BJ (cell line): ENCODE measurements at places on chromosomes 12 and 14.

GRCh38 chr12:93173178-93173957 is 204.4 kb upstream of the NUDT4 start:
- DNase-seq: no peak

DNA sequence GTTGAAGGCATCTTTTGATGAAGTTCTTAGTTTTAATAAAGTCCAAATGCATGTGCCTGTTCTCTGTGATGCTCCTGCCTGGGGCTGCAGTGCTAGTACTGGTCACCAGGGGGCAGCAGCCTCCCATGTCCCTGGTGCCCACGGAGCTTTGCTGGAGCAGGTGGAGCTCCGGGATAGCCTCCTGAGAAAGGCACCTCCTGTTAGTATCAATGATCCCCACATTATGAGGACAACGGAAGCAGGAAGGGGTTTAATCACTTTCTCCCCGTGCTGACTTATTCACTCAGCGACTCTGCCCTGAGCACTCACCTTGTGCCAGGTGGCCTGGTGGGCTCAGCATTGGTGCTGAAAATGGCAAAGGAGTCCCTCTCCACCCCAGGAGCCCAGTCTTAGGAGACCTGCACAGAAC is 123.0 kb upstream of the PZP start:
- DNase-seq: no peak

DNA sequence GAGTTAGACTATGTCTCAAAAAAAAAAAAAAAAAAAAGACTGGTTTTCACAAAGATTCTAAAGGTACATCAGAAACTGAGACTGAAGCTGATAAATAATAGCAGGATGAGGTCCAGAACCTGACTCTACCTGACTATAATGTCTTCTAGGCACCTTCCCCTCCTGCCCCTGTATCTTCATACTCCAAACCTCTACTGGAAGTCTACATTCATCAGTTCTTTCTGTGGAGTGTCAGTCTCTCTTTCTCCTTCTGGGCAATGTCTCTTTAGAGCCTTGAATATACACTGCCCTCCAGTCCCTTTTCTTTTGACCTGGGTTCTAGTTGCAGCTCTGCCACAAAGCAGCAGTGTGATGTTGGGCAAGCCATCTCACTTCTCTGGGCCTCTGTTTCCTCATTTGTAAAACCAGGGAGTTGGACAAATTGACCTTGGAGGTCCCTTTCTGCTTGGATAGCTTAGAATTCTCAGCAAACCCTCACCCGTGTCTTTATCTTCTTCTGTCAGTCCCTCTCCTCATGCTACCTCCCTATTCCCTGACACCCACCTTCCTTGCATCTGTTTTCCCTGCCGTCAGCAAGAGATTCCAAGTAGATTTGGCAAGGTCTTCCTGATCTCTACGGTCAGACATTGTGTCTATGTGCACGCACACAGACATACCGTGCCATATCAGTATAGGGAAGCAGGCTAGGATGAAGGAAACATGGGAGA is 4.3 kb downstream of the NFE2 start:
- DNase-seq: no peak

DNA sequence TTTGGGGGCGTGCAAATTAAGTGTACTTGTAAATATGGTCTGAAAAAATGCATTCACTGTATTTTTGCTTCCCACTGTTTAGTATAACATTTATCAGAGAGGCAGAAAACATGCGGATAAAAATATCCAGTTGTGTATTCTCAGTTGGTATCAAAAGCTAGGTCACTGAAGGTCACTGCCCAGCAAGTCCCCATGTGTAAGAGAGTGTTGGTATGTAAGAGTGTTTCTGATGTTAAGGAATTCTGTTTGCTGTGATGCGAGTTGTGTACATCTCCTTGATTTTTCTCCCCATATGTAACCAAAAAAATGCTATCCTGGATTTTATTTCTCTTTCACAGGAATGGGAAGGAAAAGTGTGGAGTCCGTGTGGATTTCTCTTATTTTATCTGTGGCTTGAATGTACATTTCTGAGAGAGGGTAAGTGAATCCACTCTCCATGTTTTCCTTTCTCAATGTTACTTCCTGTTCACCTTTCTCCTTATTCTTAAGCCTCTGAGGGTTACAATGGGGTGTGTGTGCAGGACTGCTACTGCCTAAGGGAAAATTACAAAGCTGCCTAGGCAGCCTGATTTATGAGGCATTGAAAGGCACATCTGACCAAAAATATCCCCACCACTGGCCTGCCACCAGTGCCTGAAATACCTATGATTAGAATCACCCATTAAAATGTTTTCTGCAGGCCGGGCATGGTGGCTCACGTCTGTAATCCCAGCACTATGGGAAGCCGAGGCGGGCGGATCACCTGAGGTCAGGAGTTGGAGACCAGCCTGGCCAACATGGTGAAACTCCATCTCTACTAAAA is 97.9 kb upstream of the USP44 start:
- peak; percentile 92 for DNase-seq

GRCh38 chr14:87992346-87992717 is 650 bp downstream of the GALC start:
- no peak for DNase-seq

DNA sequence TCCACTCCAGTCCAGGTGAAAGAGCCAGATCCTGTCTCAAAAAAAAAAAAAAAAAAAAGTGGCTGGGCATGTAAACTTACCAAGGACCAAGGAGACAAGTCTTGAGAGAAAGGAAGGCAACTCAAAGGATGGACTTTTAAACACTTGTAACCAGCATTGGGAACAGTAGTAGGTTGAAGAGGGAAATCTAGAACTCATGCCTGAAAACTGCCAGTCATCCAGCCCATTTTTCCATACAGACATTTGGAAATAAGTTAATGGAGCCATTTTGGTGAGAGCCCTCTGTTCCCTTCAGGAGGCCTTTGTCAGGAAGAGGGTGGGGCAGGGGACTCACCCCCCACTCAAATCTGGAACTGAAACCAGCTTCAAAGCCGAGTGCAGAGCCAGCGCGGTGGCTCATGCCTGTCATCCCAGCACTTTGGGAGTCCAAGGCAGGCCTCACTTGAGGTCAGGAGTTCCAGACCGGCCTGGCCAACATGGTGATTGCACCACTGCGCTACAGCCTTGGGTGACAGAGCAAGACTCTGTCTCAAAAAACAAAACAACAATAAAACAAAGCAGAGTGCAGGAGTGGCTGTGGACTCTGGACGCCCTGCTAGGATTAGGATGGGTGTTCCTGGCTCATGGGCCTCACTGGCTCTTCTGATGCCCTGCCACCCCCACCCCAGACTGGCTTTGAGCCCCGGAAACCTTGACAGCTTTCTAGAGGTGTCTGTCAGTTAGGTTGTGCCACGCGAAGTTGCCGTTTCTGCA is 1.6 kb upstream of the MLXIP start:
- DNase-seq: no peak

GRCh38 chr12:50055831-50056638 is 1.4 kb upstream of the ASIC1 start:
- DNase-seq: no peak

DNA sequence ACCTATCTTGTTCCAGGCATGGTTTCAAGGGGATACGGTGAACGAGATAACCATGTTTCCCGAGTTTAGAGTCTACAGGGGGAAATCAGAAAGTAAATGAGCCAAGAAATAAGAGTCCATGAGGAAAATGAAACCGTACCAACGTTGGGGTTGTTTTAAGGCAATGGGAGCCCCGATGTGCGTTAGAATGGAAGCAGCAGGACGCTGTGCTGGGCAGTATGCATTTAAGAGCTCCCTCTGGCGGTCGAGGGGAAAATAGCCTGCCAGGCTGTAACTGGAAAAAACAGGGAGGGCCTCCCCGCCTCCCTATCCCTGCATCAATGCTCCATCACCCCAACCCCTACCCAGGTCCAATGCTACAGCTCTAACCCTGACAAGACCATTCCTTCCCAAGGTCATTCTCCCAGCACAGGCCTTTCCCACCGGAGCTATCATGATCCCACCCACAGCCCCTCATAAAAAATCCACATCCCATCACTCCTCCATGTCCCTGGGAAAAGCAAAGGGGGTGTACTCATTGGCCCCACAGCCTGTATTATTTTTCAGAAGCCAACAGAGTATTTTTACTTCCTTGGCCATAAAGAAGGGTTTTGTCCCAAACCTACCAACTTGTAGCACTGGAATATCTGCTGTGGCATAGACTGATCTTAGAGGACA is 226.3 kb upstream of the NOS1 start:
- DNase-seq: no peak

- no peak for DNase-seq
Observed at GRCh38 chr12:12685305-12685704, 10.7 kb downstream of the GPR19 start.

DNA sequence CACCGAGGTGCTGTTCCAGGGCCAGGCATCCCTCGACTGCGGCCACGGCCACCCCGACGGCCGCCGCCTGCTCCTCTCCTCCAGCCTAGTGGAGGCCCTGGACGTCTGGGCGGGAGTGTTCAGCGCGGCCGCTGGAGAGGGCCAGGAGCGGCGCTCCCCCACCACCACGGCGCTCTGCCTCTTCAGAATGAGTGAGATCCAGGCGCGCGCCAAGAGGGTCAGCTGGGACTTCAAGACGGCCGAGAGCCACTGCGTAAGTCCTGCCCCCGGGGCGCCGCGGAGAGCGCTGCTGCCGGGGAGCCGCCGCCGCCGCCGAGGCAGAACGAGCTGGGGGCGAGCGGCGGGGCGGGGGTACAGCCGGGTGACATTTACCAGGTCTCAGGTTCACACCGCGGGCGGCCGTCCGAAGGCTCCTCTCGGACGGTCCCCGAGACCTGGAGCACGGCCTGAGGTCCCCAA is 1.4 kb downstream of the PLXNC1 start:
- DNase-seq: no peak

DNA sequence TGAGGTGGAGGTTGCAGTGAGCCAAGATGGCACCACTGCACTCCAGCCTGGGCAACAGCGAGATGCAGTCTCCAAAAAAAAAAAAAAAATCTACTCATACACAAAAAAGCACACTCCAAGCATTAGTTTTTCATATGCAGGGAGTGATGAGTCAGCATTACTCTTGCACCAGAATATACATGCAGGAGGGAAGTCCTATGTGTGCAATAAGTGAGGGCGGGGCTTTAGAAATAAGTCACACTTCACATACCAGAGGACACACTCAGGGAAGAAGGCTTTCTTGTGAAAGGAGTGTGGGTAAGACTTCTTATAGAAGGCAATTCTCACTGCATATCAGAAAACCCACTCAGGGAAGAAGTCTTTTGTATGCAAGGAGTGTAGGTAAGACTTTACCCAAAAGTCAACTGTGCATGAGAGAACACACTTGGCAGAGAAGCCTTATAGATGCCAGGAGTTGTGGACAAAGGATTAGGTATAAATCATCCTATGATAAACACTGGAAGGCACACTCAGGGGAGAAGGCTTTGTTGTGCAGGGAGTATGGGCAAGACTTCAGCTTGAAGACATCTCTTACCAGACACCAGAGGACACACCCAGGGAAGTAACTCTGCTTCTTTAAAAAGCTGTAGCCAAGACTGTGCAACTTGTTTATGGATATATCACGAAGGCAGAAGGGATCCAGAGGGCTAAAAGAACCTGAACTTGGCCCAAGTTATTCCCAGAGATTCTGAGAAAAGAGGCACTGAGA is 50.5 kb downstream of the ATF7 start:
- no peak for DNase-seq

DNA sequence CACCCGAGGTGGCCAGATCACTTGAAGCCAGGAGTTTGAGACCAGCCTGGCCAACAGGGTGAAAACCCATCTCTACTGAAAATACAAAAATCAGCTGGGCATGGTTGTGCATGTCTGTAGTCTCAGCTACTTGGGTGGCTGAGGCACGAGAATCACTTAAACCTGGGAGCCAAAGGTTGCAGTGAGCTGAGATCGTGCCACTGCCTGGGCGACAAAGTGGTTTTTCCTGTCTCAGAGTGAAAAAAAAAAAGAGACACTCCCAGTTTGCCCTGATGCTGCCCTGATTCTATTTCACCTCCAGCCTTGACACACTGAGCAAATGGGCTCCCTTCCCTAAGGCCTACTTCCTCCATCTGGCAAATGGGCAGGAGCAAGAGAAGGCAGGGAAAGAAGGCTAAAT is 28.5 kb upstream of the PLEK2 start:
- no peak for DNase-seq

DNA sequence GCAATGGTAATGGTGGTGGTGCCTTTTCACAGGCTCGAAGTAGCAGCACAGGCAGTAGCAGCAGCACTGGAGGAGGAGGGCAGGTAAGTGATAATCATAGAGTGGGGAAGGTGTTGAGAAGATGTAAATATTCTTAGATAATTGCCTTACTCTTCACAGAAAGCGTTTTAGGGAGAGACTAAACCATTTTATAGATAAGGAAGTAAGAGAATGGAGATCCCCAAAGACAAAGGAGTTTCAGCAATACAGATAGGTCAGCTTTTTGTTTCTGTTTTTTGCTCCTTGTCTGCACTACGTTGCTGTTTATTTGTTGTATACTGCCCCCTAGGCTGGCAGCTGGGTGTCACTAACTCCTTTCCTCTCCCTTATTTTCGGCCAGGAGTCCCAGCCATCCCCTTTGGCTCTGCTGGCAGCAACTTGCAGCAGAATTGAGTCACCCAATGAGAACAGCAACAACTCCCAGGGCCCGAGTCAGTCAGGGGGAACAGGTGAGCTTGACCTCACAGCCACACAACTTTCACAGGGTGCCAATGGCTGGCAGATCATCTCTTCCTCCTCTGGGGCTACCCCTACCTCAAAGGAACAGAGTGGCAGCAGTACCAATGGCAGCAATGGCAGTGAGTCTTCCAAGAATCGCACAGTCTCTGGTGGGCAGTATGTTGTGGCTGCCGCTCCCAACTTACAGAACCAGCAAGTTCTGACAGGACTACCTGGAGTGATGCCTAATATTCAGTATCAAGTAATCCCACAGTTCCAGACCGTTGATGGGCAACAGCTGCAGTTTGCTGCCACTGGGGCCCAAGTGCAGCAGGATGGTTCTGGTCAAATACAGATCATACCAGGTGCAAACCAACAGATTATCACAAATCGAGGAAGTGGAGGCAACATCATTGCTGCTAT is 2.0 kb downstream of the SP1 start:
- no peak for DNase-seq

DNA sequence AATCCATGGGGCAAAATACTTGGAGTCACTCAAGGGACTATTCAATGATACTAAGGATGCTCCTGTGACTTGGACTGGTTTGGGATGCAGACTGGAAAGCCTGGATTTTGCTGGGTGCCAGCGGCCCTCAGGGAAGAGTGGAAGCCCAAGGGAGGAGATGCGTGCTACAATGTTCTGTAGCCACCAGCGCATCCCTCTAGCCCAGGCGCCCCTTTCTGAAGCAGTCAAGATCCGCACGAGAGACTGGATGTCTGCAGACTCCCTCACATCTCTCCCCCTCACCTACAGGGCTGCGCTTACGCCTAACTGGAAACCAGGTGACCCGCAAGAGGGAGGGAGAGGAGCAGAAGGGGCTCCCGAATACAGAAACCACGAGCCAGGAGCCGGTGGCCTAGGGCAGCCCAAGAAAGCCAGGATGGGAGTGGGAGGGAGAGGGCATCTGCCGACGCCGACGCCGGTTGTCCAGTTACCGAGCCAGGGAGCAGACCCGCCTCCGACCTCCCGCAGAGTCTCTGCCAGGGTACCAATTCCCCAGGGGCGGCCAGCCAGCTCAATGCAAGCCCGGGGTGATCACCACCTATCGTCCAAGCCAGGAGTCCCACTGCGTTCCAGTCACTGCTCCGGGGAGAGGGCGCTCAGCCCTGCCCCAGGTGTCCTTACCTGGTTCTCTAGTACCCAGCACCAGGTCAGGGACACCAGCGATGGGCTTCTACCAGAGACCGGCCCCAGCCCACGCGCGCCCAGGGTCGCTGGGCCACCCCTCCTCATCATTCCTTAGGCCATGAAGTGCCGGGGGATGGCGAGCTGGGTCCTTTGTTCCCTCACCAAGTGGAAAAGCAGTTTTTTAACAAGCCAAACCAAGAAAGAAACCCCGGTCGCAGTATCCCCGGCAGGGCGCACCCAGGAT is 1.2 kb downstream of the NTN4 start:
- DNase-seq: no peak

GRCh38 chr14:71183876-71184689 is 276.8 kb downstream of the PCNX1 start:
- no peak for DNase-seq
